ENCODE measurements at places on chromosomes 6 and 20.
A peak's percentile ranks its signal among the peaks of the same experiment; 100 is the strongest.

- DNase-seq: no peak
These were observed 294.2 kb downstream of the FOXC1 start for GRCh38 chr6:1903780-1904465.

GRCh38 chr6:13922750-13923149 lies 2.0 kb upstream of the RNF182 start:
- no peak for DNase-seq

DNA sequence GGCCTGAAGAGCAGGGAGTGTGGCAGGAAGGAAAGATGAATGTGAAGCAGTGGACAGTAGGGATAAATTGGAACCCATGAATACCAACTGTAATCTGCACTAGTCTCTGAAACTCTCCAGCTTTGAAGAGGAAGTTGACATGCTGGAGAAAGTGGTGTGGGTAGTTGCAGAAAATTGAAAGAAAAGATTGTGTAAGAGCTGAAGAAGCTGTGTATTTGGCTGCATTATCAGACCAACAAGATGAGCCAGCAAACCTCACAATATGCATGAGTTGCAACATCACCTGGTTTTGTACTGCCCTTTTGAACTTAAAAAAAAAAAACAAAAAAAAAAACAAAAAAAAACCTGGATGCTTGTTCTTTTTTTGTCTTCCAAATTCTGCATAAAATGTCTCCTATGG lies 921.9 kb upstream of the EYS start:
- no peak for DNase-seq

DNA sequence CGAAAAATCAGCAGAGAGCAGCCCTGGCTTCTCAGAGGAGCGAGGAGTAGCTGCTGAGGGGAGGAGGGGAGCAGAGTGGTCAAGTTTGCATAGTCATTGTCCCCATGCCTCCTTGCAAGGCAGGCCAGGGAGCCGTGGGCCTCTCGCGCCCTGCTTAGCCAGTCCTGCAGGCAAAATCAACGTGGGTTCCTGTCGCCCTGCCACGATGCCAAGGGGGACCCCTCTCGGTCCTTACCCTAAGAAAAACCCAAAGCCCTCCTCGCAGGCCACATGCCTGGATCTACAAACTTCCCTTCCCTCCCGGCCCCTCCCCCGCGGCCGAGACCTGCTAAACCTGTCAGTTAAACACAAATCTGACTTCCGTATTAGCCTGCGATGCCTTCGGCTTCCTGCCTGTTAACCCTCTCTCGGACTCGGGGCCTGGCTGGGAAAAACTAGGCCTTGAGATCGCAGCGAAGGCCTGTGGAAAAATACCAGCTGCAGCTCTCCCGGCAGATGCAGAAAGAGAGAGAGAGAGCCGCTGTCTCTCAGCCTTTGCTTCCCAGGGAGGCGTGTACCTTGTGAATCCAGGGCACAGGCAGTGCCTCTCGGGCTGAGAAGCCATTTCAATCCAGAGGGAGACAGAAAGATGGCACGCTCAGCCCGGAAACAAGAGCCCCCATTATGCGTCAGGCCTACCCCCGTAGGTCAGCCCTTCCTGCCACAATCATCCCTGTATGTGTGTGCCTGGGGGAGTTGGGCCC lies 968 bp upstream of the ZMYND8 start:
- DNase-seq: peak; percentile 49

GRCh38 chr20:23242556-23243180 lies 107.9 kb upstream of the NXT1 start:
- DNase-seq: no peak

GRCh38 chr20:10249048-10249770 lies 30.6 kb downstream of the SNAP25 start:
- DNase-seq: no peak

DNA sequence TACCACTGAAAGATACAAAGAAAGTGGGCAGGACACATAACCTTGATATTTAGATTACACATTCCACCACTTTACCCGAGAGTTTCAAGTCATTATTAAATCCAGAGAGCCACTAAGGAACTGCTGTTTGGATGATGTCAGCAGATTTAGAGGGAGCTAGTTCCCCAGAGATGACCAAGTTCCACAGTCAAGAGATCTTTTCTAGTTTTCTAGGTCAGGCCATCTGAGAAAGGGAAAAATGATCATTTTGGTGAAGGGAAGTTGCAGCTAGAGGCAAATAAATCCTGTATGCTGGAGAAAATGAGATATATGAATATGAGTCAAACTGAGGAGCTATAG lies 147.8 kb downstream of the HS3ST5 start:
- DNase-seq: no peak

DNA sequence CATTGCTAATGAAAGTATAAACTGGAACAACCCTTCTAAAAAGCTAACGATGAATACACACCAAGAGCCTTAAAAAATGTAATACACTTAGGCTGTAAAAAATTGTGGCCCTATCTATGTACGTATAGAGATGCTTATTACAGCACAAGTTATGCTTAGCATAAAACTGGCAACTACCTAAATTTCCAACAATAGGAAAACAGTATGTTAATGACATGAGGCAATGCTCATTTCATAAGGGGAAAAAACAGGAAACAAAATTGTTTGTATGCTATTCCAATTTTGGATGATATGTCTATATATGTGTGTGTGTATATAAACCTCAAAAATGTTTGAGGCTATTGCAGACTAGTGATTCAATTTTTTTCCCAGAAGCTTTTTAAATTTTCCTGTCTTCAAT lies 82.5 kb downstream of the DTNBP1 start:
- DNase-seq: no peak

DNA sequence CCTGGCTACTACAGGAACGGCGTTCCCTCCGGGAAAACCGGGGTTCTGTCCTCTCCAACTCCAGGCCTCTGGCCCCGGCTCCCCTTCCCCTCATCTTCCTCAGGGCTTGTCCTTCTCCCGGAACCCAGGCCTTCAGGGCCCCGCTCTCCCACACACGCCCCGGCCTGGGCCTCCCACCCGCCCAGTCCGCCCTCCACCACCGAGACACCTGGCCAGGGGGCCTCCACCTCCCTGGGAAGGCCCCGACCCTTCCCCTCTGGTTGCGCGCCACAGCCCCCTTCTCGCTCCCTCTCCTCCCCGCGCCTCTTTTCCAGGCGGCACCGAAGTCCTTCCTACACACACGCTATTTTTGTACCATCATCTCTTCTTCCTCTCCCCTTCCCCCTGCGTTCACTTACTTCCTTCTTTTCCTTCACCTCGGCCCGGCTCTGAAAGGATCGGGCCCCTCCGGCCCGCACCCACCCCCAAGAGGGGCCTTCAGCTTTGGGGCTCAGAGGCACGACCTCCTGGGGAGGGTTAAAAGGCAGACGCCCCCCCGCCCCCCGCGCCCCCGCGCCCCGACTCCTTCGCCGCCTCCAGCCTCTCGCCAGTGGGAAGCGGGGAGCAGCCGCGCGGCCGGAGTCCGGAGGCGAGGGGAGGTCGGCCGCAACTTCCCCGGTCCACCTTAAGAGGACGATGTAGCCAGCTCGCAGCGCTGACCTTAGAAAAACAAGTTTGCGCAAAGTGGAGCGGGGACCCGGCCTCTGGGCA lies 1.3 kb upstream of the SIRPA start:
- DNase-seq: no peak

- DNase-seq: no peak
These were observed 53.0 kb downstream of the DEK start for GRCh38 chr6:18211338-18211737.

DNA sequence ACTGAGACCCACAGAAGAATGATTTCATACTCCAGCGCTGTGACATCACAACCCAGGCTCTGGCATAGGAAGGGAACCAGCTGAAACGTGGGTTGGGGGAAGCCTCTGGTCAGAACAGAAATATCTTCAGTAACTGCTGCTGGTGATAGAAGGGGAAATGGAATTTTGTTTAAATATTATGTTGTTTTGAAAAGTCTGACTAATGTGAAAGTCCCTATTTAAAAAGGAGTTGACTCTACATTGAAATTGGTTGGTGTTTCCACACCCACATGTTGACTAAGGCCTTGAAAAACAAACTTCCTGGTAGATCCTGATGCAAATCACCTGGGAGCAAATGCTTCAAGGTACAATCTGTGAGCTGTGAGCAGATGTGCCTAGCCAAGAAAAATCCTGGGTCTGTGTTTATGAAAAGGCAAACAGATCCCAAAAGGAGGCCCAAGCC lies 24.5 kb upstream of the TCP11 start:
- DNase-seq: no peak

DNA sequence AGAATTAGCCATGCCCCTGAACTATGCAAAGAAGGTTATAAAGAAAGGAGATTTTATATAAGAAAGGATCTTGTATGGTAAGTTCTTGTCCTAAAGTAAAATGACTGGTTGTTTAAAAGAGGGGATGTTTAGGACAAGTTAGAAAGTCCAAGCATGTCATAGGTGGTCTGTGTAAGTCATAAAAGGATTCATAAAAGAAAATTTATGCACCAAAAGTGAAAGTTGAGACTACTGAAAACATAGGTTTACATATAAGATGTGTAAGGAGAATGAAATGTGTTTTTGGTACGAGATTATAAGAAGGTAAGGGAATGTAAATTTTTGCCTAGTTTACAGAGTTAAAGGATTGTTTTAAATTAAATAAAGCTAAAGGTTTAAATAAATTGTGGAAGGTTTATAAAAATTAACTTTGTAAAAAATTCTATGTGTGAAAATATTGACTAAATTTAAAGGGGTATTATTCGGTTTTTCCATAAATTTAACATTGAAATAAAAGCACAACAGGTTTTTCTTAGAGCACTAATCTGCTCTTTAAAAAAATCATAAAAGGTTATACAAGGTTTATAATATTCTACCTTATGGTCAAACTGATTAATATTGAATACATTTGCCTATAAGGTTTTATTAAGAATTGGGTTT lies 93.6 kb upstream of the UST start:
- DNase-seq: no peak

GRCh38 chr20:36399147-36399968 lies 93.2 kb downstream of the DLGAP4 start:
- DNase-seq: no peak

GRCh38 chr6:190596-191395 lies 101.5 kb upstream of the DUSP22 start:
- no peak for DNase-seq

DNA sequence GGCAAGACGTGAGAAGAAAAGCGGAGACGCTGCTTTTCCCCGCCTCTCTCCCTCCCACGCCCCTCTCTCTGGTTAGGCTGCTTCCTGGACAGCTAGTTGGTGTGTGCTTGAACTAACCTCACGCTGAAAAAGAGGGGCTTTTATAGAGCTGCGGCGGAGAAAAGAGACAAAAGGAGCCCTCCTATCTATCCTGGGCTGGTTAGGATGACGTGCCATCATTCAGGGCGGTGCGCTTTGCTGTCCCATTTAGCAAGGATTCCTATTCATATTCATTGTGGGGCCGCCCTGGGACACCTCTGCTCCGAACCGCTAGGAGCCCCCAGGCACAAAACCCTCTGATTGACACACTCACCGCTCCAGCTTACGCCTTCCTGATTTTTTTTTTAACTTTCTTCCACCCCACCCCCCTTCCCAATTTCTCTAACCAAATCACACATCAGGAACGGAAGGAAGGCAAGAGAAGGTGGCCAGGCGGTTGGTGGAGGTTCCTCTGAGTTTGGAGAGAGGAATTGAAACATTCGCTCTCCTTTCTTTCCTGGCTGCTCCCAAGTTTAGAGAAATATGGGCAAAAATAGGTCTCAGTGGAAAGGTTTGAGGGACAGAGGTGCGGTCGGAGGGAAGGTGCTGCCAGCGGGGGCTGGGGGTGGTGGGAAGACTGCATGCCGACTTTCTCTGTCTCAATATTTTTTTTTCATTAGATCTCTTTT lies at the start of gene OLIG3:
TSS of gene OLIG3 (minus strand) at position 114 of the 707 bp plus-strand sequence. CDS start 224 bp downstream, outside the sequence.
- DNase-seq: no peak

DNA sequence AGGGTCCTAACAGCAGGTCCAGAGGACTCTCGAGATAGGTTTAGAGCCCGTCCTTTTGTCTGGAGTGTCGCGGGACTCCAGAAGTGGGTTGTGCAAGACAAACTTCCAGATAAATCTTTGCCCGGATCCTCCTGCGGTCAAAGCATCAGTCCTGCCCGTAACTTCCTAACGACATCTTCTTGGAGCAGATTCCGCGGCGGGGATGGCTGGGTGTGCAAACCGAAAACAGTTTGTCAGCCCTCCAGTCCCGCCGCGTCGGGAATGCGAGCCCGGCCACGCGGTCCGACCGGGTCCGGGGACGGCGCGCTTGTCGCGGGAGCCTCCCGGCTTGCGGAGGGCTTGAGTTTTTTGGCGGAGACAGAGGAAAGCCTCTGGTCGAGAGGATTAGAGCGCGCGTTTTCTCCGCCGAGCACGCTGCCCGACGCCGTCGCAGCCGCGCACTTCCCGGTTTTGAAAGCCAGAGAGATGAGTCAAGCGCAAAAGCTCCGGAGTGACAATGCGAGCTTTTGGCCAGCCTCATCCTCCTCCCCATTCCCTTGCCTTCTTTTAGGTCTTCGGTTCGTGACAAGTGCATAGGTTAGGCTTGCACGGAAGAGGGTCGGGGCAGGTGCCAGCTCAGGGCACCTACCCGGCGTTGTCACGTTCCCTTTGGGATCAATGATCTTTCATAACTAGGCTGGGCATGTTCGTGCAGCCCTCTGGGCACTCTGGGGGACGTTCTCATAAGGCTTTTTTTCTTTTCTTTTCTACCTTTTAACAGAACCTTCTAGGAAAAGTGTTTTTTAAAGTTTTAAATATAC lies 91.3 kb upstream of the PRDM1 start:
- DNase-seq: peak; percentile 36

DNA sequence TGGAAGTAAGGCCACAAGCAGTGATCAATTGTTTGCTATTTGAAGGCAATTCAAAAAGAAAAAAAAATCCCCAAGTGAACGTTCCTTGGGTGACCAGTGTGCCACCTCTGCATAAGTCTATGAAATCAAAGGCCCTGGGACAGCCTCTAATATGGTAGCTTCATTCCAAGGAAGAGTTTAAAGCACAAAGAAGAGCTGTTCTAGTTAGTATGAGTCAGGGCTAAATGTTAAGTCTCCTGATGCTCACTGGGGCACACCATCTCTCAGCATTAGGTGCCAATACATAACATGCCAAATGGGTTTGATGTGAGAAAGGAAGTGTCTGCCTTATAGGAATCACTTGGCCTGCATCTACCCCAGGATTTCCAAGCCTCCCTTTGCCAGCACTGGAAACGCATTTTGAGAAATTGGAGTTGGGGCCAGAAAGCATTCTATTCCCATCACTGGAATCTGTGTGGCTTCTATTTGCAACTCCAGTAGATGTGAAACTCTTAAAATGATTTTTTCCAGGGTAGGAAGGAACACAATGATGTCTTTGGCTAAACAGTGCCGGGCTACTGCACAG lies 13.0 kb downstream of the UNC5CL start:
- no peak for DNase-seq

DNA sequence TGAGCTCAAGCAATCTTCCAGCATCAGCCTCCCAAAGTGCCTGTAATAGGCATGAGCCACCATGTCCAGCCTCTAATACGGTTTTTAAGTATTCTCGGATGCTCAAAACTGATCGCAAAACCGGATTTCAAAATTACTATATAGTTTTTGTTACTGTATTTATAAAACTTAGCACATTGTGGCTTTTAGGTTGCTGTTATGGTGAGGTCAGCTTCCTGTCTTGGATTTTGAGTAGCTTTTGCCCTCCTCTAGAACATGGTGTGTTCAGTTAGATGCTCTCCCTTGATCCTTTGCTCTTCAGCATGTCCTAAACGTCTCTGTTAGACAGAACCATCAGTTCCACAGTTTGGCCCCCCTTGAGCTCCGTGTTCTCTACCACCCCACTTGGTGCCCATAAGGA lies 96.2 kb downstream of the RPP40 start:
- no peak for DNase-seq

- peak; percentile 69 for DNase-seq
These were observed 42.2 kb downstream of the ZHX3 start for GRCh38 chr20:41275301-41275731.

- no peak for DNase-seq
These were observed 642.1 kb downstream of the EPHA7 start for GRCh38 chr6:92777146-92777740.

GRCh38 chr6:40998661-40999060 lies 40.4 kb downstream of the UNC5CL start:
- DNase-seq: no peak

- no peak for DNase-seq
These were observed 112.8 kb downstream of the TBX18 start for GRCh38 chr6:84651583-84651982.

Measured in stromal cell of bone marrow (primary cell).